Left forelimb (tissue), 1 donor: ENCODE measurements at places on chromosomes 6 and 20.
A peak's percentile ranks its signal among the peaks of the same experiment; 100 is the strongest.

GRCh38 chr6:40077315-40077714 lies 143.1 kb upstream of the MOCS1 start:
- no peak for DNase-seq

DNA sequence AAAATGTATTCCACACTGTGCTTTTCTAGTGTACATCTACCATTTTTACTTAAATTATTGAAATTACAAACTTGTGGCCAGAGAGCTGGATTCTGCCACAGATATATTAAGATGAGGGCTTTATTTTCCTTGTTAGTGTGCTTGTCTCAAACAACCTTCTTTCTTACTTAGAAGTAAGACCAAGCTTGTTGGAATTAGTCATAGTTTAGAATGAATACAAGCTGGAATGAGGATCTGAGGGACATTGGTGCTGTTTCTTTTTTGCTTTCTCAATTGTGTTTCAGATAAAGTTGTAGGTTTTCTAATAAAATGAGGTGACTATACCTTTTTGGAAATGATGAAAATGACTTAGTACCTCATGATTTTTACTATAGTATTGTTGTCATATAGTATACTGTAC lies 40.3 kb downstream of the UBR2 start:
- DNase-seq: no peak

DNA sequence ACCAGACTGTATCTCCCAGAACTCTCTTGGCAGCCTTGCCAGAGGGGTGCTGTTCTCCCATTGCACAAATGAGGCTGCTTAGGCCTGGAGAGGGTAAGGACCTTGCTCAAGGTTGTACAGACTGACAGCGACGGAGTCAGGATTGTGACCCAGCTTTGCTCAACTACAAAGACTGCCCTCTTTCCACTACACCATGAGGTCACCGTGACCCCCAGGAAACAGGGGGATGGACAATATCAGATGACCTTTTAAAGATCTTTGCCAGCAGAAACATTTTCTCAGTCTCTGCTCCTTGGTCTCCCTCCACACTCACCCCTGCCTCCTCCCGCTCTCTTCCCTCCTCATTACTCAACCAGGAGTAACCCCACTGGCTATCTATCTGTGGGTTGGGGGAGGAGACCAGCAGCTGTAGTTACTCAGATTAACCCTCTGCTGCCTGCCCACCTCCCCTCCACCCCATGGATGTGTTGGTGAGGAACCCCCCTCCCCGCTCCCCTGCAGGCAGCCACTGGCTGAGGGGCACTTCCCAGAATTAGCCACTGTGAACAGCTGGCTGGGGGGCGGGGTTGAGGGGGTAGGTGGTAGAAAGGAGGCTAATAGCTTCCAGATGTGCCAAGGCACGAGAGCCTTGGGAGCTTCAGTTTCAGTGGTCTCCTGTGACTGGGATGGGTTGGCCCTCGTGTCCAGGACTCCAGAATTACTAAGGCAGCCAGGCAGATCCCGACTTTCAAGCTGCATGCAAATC lies 26.9 kb upstream of the MRPS18A start:
- peak; percentile 81 for DNase-seq

DNA sequence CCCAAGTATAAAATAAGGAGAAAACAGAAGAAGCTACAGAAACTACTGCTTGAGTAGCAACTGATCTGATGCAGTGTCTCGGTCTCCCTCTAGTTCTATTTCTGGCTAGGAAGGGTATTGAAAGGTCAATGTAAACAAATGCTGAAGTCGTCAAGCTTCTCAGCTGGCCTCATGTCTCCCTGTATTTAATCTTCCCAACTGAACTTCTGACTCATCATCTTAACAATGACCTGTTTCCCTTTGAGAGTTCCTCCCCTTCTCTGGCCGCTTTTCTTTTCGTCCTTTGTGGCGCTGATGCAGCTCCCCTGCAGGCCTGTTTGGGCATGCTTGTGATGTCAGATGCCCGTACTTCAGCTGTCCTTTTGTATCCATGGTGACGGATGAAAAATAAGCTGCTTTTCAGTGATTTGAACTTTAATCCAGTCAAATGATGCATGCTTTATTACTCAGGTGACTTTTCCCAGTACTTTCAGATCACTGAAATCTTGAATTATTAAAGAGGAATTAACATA lies 7.8 kb upstream of the LCA5 start:
- peak; percentile 73 for DNase-seq

DNA sequence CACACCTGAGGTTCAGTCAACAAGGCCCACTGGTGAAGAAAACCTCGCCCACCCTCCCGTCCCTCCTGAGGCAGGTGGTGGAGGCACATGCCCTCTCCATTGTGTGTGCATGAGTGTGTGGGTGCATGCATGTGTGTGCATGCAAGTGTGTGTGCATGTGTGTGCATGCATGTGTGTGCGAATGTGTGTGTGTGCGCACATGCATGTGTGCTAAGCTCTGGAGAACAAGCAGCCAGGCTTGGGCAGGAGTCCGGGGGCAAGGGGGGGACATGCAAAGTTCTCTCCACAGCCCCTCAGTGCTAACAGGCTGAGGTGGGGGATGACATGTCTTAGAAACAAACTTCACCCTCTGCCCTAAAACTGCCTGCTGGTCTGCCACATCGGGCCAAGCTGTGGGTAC lies 3.1 kb upstream of the HSPA12B start:
- no peak for DNase-seq

- DNase-seq: no peak
Measured at GRCh38 chr20:46129955-46130481, 11.9 kb downstream of the CD40 start.

- no peak for DNase-seq
Measured at GRCh38 chr6:32223258-32224235, at the start of gene NOTCH4. Gene NOTCH4 (minus strand): TSS chr6:32224067. CDS start chr6:32223928, 139 bp downstream.

DNA sequence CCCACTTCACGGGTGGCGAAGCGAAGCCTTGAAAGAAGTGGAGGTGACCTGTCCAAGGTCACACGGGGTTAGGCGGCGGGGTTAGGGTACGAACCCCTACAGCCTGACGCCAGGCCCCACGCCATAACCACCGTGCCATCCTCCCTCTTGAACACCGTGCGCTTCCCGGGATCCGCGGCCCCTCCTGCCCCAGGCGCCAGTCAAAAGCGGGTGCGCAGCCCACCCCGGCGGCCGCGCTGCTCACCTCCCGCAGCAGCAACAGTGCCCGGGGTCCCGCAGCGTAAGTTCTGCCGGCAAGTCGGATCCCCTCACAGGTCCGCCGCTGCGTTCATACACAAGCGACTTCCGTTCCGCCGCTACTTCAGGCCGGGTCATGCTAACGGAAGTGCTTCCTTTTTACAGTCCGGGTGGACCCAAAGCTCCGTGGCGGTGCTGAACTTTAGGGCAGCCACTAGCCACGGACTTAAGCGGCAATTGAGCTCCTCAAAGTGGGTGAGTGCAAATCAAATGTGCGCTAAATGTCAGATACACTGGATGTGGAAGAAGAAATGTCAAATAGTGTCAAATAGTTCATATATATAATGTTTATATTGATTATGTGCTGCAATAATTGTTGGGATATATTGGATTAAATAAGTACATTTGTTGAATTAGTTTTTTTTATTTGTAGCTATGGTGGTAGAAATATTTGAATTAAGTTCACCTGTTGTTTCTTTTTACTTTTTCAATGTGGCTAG lies at the start of gene CDK5RAP1:
Gene CDK5RAP1, minus strand, starts transcription at position 336 of the 737 bp plus-strand sequence. CDS start 4,455 bp downstream, outside the sequence.
- DNase-seq: peak; percentile 91

DNA sequence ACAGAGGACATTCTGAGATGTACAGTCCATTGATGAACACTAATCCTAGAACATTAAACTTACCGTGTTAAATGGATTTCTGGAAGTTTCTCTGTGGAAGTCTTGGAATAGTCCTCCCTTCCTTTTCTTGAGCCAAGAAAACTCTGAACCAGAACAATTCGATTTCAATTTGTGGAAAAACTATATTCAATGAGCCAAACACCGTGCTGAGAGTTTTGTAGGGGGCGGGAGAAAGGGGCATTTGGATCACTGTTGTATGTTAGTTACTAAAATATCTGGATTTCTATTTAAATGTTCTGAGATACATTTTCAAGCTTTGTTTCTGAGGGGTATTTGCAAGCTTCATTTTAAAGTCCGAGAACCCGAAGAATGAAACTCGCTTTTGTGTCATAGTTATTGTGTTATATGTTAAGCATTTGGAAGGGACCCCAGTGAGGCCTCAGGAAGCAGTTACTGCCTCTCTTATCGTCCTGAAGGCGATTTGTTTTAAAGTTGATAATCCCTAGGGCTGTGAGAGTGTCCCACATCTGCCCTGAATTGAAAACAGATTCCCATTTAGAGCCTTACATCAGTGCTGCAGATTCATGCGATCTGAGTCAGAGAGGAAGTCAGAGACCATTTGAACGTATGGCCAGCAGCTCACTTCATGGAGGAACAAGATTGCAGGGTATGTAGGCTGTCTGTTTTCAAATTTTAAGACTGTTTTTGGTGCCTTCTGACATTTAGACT lies 70.8 kb upstream of the SASH1 start:
- no peak for DNase-seq

DNA sequence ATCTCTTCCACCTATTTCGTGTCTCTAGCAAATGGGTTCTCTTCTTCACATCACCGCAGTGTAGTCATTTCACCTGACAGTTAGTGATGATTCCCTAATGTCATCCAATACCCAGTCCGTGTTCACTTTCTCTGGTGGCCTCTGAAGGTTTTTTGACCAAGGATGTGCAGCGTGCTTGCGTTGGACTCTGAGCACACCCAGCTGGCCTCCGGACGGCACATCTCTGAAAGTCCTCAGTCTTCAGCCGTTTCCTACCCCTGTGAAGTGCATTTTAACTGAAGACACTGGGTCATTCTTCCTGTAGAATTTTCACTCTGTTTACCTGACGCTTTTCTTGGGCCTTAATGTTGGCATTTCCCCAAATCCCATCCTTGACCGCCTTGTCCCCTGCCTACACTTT lies 98.7 kb downstream of the ERMARD start:
- no peak for DNase-seq

DNA sequence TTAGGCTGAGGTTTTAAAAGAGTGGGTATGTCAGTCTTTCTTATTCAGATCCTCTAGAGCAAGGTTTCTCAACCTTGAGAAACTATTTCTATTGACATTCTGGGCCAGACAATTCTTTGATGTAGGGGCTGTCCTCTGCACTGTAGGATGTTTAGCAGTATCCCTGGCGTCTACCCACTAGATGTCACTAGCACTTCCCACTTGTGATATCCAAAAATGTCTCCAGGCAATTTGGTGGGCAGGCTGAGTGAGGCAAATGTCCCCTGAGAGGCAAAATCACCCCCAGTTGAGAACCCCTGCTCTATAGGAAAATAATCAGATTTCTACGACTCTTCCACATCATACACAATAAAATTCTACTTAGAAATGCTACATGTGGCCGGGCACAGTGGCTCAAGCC lies 7.7 kb upstream of the ZKSCAN8 start:
- no peak for DNase-seq

GRCh38 chr6:113361014-113361645 lies 496.0 kb upstream of the MARCKS start:
- no peak for DNase-seq

- DNase-seq: no peak
Measured at GRCh38 chr6:18039481-18039880, 52.0 kb upstream of the KIF13A start.

DNA sequence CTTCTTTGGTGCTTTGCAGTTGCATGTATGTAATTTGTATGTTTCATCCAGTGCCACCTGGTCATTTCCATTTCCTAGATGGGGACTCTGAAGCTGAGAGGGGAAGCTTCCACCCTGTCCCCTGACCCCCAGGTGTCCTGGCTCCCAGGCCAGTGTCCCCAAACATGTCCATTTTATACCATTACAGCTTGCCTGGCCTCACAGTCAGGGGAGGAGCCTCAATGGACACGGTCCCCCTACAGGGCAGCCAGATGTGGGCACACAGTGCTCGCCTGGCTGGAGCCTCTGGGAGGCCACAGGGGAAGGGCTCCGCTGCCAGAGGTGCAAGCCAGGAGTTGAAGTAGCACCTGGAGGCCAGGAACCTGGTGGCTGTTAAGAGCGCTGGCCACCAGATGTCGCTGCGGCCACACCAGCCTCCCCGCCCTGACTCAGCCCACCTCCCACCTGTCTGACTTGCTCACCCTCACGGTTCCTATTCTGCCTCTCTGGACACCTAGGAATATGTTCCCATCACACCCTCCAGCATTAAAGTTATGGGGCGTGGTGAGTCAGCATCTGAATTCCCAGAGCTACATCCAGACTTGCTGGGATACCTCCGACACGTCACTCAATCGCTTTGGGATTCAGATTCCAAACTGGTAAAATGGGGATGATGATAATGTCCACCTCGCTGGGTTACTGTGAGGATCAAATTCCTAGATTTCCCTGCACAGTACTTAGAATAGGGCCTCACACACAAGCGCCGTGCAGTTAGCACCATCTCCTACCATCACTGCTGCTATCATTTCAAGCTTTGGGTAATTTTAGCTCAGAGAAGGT lies 107.4 kb downstream of the SULF2 start:
- peak; percentile 72 for DNase-seq

DNA sequence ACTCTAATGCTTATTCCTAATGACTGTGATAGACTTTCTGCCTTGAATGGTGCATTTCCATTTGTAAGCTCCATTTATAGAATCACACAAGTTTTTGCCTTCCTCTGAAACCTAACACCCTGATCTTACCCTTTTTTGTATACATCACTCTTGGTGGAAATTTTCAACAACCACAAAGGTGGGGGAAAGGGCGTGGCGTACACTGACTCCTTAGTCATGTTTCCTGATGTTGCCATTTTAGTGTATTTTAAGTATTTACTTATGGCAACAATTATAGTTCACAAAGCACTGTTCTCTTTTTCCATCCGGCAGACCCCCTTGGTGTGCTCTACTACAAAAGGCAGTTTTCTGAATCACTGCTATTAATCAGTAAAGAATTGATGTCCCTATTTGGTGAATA lies 92.0 kb downstream of the ATXN1 start:
- no peak for DNase-seq

DNA sequence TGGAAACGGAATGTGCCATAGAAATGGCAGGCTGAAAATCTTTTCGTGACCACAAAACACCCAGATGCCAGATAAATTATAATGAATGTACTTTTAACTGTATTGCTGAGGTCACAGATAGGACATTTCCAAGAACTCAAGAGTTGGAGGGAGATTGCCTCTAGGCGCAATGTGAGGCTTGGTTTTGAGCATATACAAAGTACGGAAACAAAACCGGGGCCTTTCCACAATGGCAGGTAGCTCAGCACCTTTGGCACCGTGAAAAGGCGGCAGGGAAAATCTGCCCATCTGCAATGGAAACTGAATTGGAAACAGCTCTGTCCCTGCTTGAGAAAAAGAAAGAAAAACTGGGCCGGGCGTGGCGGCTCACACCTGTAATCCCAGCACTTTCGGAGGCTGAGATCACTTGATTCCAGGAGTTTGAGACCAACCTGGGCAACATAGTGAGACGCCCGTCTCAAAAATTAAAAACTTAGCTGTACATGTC lies 10.5 kb upstream of the C20orf144 start:
- no peak for DNase-seq

- no peak for DNase-seq
Measured at GRCh38 chr6:117195728-117196127, 69.6 kb upstream of the VGLL2 start.
